ENCODE measurements at places on chromosomes 16 and 17.

GRCh38 chr17:65078441-65079160 lies 22.1 kb upstream of the GNA13 start:
- no peak for DNase-seq

DNA sequence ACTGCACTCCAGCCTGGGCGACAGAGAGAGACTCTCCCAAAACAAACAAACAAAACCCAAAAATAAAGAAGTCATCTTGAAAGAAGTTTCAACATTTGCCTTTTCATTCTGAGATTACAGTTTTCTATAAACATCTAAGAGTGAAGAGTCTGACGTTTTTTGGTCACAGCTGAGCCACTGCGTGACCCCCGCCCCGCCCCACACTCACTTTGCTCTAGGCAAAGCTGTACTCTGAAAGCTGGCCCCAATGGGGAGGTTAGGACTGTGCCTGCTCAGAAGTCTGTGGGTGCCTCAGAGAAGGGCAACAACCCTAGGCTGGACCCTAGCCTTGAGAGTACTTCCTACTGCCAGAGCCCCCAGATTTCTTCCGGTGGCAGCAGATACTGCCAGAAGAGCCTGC lies 19.3 kb downstream of the CYB5D2 start:
- DNase-seq = no peak

DNA sequence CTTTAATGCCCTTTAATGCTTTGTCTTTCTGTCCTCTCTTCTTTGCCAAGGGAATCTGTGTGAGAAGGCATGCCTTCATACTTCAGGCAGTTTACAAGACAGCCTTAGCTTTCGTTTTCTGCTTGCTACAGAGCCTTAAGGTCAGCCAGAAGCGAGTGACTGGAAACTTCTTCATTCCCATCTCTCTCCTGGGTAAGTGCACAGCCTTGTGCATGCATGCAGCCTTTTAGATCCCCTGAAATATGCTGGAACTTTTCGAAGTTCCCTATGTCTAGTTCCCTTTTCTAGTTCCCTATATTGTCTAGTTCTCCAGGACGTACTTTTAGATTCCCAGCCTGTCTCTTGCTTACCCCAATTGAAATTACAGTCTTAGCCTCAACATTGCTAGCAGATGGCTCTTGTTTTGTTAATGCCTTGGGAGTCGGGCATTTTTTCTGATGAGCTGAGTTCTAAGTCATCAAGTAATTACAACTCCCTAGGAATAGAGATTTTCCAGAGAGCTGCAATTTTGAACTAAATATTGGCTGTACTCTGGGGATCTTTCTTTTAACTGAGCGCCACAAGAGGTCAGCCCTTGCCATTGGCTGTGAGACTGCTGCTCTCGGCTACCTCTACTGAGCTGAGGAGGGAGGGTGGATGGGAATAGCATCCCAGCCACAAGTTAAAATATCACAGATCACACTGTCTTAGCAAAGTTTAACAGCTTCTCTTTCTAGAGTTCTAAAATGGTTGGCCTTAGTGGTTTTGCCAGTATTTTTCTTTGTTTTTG lies 22.7 kb upstream of the PPM1D start:
- DNase-seq = no peak

GRCh38 chr17:77470800-77471733 lies 330.3 kb downstream of the SEC14L1 start:
- no peak for DNase-seq

DNA sequence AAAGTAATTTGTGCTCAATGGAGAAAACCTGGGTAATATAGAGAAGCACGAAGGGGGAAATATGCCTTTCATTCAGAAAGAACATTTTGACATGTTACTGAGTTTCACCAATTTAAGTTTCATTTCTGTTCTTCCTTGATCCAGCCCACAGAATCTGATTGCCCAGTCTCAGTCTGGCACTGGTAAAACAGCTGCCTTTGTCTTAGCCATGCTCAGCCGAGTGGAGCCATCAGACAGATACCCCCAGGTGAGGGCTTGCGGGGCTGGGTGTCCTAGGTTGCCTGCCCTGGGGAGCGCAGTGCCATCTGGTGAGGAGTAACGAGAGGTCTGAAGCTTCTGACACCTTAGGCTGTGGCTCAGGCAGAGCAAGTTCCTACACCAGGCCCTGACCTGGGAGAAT lies 17.7 kb downstream of the DDX19A start:
- DNase-seq = no peak

All from right renal pelvis (tissue), 4 donors.